ENCODE measurements at places on chromosomes 12 and 14.

- peak; percentile 48 for DNase-seq
These were observed 18.7 kb downstream of the TSHR start for GRCh38 chr14:80973931-80974641.

DNA sequence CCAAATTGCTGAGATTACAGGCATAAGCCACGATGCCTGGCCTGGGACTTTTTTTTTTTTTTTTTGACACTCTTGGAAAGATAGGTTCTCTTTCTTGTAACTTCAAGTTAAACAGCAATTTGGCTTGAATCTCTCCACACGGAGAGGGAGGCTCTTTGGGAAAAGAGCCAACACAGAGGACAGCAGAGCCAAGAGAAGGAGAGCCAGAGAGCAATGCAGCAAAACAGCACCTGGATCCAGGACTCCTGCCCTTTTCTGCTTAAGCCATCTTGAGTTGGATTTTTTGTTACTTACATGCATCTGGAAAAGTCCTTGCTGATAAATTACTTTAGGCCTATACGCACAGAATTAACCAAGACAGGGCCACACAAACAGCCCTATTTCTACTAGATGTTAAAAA is 176.8 kb downstream of the APAF1 start:
- DNase-seq: no peak

DNA sequence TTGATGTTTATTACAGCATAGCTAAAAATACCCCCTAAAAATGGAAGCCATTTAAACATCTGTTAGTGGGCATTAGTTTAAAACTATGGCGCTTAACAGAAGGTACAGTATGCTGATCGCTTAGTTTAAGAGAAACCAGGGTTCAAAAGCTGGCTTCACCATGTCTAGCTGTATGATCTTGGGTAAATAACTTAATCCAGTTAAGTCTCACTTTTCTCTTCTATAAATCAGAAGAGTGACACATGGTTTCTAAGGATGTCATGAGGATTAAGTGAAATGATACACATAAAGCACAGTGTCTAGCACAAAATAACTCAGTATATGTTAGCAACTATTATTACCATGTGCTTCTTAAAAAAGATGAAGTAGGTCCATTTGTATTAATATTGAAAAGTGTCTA is 38.7 kb downstream of the STK38L start:
- no peak for DNase-seq

DNA sequence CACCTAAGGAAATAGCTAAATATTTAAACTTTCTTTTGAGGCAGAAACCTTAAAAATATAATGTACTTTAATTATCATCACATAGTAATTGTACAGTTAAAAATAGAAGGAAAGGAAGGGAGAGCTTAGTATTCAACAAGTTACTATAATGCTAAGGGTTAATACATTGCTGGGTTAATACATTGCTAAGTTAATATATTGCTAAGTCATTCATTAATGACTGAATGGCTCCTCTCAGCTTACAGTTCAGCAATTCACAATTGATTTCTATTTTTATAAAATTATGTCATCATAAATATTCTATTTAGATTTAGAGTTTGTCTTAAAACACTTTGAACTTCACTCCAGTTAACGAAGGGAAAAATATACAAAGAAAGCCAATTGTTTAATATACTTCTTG is 207.9 kb downstream of the BMP4 start:
- no peak for DNase-seq

DNA sequence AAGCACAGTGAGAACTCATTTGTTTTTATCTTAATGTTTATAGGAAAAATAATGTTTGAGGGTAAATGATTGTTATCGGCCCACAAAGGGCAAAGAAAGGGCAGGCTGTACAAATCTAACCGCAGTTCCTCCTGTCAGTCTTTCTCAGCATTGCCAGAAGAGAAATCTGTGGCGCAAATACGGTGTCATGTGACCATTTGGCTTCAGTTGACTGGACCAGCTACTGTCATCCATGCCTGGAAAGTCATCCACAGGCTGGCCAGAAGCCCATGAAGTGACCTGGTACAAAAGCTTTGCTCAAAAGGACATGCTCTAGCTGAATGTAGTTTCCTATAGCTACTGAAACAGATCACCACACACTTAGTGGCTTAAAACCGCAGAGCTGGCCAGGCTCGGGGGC is 43.6 kb downstream of the HCAR2 start:
- DNase-seq: no peak

DNA sequence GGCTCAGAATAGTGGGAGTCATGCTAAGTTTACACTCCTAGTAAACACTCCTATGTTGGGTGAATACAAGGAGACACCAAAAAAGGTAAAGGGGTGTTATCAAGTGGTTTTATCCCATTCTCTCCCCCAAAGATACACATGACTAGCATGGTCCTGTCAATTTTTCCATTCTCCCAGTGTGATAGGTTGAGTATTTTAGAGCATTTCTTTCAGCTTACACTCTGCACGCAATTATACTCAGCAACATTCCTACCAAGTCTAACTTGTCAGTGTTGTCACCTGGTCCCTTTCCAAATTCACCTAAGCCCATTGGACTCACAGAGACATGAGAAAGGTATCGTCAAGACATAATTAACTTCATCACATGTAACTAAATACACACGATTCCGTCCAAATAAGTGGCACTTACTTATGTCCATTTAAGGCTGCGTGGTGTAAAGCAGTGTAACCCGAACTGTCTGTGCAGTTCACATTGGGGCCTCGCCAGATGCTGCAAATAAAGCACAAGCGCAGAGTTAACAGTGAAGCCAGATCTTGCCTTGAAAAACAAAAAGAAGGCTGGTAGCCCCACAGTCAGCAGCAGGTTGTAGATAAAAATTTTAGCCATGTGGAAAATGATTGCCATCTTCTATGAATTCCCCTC is 159.7 kb downstream of the ANKS1B start:
- no peak for DNase-seq

- no peak for DNase-seq
These were observed 22.6 kb upstream of the DUSP16 start for GRCh38 chr12:12585115-12585863.

DNA sequence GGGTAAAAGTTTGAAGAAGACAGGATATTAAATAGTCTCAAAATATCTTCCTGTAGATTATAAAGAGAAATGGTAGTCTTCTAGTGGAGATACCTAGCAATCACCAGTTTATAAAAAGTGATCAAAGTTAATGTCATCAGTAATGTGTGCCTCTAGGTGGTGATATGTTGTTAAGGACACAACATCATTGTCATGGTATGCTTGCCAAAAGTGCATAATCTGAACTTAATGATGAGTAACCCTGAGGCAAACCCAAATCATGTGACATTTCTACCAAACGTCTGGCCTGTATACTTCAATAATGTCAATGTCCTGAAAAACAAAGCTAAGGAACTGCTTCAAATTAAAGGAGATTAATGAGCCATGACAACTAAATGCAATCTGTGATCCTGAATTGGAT is 214.7 kb downstream of the PHLDA1 start:
- DNase-seq: no peak

- DNase-seq: no peak
These were observed 79.8 kb downstream of the PLEKHG3 start for GRCh38 chr14:64784006-64784405.

- DNase-seq: no peak
These were observed 1.4 kb upstream of the KERA start for GRCh38 chr12:91059211-91059610.

DNA sequence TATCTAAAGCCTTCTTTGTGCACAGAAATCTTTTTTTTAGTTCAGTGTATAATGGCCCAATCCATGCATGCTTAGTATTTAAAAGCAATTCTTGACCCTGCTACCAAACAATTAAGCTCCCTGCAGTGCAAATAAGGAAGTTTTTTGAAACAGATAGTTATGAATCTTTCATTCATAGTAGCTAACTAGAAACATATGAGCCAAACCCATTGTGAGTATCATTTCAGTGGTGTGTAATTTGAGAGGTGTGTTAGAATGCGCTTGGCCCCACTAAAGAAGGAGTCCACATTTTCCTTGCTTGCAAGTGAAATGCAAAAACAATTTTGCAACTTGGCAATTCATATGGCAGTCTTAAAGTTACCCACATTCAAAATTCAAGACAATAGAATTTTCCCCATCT is 14.4 kb downstream of the EPS8 start:
- no peak for DNase-seq

GRCh38 chr14:102931580-102932285 is 9.3 kb downstream of the AMN start:
- DNase-seq: no peak

- DNase-seq: no peak
These were observed 141.0 kb downstream of the SLC15A4 start for GRCh38 chr12:128682548-128683275.

DNA sequence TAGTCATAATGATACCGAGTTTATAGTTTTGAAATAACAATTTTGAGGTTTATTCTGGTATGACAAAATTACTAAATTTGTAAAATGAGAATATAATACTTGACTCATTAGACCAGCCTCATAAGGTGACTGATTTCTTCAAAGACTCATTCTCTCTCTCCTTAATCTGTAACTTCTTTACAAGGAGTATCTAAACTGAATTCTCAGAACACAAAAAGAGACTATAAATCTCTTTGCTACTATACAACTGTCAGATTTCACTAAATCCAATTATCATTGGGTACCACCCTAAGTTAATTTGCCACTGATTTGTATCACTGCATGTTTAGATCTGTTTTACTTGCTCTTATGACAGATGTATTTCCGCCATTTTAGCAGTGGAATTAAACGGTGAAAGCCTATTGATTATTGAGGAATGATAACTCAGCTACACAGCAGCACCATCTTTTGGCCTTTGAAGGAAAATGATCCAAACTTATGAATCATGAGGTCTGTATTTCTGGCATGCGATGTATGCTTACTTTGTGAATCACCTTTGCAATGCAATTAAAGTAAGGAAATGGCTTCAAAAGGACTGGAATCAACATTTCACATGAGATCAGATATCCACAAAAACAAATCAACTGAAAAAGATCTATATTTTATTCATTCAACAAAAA is 161.2 kb downstream of the RERGL start:
- DNase-seq: no peak

- no peak for DNase-seq
These were observed 12.3 kb upstream of the SLC35E3 start for GRCh38 chr12:68733661-68734071.

GRCh38 chr12:27400856-27401354 is 45.6 kb upstream of the SMCO2 start:
- DNase-seq: no peak

- DNase-seq: no peak
These were observed 82.8 kb upstream of the KCNA1 start for GRCh38 chr12:4826909-4827308.

DNA sequence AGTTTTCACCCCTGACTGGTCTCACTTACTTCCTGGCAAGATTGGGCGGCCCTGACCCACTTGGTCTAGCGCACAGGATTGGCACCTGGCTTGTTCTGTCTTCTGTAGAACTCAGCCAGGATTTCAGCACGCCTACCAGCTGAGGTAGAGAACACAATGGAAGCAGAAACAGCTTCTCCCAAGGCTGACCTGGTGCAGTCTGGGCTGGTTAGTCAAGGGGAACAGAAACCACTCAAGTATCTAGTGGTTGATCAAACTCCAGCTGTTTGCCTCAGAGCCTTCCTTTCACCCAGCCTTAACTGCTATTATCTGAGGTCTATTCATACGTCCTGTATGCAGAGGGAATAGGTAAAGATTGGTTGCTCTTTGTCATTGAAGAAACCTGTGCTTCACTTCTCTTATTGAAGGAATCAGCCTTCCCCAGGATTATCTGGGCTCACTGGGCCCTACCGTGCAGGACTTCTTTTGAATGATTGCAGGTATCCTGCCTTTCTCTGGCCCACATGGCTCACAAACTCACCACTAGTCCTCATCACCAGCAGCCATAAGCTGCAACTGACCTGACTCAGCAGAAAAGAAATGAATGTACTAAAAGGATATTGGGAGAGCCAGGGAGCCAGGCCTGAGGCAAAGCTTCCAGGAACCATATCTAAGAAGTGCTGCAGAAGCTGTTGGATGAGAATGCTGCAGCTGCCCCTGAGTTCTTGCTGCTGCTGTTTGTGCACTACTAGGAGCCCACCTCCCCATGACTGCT is 2.5 kb upstream of the PLEKHD1 start:
- no peak for DNase-seq

GRCh38 chr12:26870491-26871419 is 37.8 kb upstream of the ITPR2 start:
- DNase-seq: no peak

GRCh38 chr12:96242597-96242996 is 48.4 kb downstream of the ELK3 start:
- no peak for DNase-seq

DNA sequence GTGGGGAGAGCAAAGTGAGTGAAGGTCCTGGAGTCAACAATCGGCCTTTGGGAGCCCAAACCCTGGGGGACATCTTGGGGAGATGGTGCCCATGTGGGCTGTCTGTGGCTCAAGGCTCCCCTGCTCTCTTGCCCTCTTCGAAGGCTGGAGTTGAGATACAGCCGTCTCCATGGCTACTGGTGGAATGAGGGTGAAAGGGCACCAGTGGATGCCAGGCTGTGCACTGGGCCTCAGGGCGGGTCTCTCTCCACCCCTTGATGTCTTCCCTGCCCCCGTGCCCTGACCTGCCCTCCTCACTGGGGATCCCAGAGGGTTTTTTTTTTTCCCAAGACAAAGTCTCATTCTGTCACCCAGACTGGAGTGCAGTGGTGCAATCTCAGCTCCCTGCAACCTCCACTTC is 2.0 kb upstream of the ANKRD9 start:
- DNase-seq: no peak

GRCh38 chr14:55221186-55221585 is 29.8 kb upstream of the DLGAP5 start:
- DNase-seq: no peak

GRCh38 chr14:56794557-56795283 is 15.6 kb downstream of the OTX2 start:
- no peak for DNase-seq

GRCh38 chr12:67415473-67415872 is 146.3 kb downstream of the CAND1 start:
- no peak for DNase-seq
